ENCODE measurements at places on chromosomes 4 and X.

- no peak for DNase-seq
Observed at GRCh38 chr4:186058253-186058979, 10.5 kb upstream of the TLR3 start.

GRCh38 chr4:175271010-175271630 lies 353.0 kb downstream of the ADAM29 start:
- DNase-seq, result no peak

- no peak for DNase-seq
Observed at GRCh38 chrX:130550351-130550750, 148.6 kb downstream of the RBMX2 start.

DNA sequence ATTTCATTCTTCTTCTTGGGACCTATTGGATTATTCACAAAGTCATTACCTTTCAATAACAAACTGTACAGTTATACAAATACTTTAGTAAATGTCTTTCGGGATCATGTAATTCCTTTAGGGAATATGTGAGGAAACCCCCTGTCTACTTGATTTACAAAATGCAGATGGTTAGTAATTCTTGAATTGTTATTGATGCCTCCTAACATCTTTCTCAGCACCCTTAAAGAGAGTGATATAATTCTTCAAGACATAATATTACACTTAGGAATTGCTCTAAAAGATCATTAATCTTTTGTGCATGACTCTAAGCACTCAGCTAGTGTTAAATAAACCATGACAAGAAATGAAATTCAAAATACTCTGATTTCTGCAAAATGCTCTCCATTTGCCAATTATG lies 988.1 kb upstream of the HS3ST1 start:
- no peak for DNase-seq

- DNase-seq, result no peak
Observed at GRCh38 chr4:73499996-73500765, 18.6 kb downstream of the AFM start.

DNA sequence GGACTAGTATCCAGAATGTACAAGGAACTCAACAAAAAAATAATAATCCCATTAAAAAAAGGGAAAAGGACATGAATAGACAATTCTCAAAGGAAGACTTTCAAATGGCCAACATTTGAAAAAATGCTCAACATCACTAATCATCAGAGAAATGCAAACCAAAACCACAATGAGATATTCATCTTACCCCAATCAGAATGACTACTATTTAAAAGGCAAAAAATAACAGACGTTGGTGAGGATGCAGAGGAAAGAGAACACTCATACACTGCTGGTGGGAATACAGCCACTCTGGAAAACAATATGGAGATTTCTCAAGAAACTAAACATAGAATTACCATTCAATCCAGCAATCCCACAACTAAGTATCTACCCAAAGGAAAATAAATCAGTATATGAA lies 133.1 kb downstream of the KDR start:
- no peak for DNase-seq

DNA sequence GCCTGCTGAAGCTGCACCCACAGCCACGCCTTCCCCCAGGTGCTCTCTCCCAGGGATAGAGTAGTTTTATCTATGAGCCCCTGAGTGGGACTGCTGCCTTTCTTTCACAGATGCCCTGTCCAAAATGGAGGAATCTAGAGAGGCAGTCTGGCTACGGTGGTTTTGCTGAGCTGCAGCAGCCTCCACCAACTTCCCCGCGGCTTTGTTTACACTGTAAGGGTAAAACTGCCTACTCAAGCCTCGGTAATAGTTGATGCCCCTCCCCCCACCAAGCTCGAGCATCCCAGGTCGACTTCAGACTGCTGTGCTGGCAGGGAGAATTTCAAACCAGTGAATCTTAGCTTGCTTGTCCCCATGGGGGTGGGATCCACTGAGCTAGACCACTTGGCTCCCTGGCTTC lies 84.5 kb downstream of the PRKG2 start:
- DNase-seq, result no peak

GRCh38 chr4:3524349-3524748 lies 7.9 kb downstream of the LRPAP1 start:
- no peak for DNase-seq

DNA sequence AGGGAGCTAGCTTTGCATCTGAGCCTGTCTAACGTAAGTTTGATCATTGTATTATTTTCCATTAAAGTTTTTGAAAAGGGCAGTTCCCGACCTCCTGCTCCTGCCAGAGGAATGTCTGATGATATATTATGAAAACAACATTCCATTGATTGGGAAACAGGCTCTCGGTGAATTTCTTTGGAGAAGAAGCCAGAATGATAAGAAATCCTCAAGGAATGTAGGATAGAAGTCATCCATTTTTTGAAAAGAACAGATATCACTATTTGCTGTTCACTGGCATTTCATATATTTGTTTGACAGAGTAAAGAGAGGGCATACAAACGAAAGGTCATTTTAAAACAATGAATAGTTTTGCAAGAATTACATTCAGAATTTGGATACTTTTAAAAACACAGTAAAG lies 781.0 kb upstream of the HTR2C start:
- DNase-seq, result no peak

- DNase-seq, result no peak
Observed at GRCh38 chr4:153434190-153434589, 32.0 kb upstream of the TMEM131L start.

DNA sequence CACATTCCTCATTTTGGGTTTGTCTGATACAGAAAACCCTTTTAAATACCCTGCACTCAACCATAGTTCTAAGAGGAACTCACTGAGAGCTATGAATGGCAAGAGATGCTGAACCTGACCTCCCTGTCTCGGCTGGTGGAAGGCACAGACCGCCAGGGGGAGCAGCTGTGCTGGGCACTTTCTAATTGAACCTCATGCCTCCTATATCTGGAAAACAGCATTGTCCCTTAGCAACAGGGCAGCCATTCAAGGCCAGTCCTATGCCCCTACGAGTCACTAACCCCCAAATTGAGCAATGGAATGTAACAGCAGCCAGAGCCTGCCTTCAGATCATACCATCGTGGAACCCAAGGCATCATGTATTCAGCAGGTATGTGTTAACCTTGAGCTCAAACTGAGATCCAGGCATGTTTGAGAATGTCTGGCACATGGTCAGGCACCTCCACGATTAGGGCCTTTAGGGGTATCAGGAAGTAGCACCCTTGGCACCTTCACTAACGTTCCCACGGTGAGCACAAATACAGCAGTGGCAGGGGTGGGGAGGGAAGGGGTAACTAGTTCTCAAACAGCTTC lies 5.1 kb downstream of the USP27X start:
- no peak for DNase-seq
